ENCODE measurements at places on chromosomes 1 and 21.

- peak; percentile 75 for DNase-seq
Observed at GRCh38 chr1:59128784-59129227, 168.1 kb upstream of the FGGY start.

- DNase-seq = no peak
Observed at GRCh38 chr1:97378596-97378995, 542.2 kb downstream of the DPYD start.

GRCh38 chr1:24301785-24302175 lies 17.4 kb upstream of the GRHL3 start:
- no peak for DNase-seq

DNA sequence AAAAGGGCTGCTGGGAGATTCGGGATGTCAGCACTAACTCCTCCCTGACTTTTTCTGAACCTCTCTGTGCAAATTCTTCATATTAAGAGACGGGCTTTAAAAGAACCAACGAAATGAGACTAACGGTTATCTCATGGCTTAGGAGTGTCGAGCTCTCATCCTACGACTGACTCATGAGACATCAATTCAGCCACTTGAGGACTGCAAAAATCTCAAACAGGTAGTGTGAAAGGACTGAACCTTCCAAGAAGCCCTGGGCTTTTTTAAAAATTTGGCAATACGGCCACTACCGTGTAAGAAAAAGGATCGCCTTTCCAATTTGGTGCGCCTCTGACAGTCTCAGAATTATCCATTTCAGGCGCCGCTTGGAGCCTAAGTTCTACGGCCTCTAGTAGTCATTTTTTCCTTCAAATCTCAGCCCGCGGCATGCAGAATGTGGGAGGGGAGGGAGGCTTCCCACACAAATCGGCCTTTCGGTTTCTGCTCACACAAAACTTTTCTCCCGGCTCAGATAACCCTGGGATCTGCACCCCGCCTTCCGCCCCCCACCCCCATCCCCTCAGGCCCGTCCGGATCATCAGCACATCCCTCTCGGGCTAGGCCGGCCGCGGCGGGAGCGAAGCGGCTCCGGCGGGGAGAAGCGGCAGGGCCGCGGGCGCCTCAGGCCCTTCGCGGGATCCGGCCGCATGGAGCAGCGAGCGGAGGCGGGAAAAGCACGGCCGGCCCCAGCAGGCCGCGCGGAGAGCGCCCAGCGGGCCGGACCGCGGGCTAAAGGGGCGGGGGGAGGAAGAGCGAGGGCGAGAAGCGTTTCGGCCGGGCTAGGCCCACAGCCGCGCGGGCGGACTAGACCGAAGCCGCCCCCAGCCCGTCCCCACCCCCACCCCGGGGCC lies 618 bp downstream of the HNRNPR start:
- DNase-seq = peak; percentile 53

DNA sequence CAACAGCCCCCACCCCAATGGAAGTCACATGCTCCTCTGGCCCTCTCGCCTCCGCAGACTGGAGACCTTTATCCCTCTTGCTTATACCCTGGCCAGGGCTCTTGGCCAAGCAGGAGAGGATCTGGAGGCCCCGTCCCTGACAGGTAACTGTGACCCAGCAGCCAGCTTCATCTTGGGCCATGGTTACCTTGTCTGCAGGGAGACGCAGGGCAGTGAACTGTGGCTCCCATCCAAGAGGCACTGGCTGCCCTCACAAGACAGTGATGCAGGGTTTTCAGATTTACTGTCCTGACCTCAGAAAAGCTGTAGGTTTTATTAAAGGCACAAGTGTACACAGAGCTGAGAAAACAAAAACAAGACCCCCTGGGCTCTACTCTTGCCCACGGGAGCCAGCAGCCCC lies 96.7 kb upstream of the KLHDC7A start:
- DNase-seq = no peak

DNA sequence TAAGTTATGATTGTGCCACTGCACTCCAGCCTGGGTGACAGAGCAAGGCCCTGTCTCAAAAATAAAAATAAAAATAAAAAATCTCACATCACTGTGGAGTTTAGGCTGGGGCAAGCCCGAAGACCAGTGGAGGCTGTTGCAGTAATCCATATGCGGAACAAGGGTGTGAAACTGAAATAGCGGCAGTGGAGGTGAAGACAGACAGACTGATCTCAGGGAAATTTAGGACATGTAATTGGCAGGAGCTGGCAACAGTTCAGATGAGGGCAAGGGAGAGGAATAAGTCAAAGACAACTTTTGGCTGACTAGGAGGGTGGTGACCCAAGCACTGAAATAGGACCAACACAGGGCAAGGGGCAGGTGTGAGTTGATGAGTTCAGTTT lies 8.4 kb downstream of the ARMH1 start:
- no peak for DNase-seq

DNA sequence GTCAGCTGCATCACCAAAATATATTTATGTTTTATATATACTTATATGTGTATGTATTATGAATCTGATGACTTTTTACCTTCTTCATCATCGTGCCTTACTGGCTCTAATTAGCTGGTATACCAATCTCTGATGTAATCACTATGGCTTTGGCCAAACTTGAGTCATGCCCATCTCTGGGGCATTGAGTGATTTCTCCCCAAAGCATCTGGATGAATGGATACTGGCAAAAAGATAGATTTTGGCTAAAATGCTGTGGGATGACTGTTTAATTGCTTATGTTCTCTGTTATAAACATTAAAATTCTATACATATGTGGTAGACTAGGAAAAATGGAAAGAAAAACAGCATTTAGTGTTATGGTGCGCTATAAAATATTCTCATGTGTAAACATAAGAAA lies 19.6 kb downstream of the CDKN2C start:
- DNase-seq = no peak

GRCh38 chr1:181317261-181317930 lies 165.9 kb upstream of the CACNA1E start:
- DNase-seq = no peak

DNA sequence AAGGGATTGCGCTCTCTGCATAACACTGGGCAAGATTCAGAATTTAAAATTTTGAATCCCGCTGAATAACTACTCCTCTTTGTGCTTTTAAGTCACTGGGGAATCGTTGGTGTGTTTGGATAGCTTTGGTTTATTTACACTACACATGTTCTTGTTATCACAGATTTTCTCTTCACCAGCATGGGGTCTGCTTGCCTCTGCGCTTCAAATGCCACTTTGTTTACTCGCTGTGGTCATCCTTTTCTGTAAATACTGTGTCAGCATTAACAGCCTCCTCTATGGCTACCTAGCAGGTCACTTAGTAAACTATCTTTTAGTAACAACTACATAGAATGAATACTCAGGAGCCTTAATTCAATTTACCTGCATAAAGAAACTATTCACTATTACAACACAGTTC lies 14.4 kb upstream of the KCNH1 start:
- DNase-seq = no peak

DNA sequence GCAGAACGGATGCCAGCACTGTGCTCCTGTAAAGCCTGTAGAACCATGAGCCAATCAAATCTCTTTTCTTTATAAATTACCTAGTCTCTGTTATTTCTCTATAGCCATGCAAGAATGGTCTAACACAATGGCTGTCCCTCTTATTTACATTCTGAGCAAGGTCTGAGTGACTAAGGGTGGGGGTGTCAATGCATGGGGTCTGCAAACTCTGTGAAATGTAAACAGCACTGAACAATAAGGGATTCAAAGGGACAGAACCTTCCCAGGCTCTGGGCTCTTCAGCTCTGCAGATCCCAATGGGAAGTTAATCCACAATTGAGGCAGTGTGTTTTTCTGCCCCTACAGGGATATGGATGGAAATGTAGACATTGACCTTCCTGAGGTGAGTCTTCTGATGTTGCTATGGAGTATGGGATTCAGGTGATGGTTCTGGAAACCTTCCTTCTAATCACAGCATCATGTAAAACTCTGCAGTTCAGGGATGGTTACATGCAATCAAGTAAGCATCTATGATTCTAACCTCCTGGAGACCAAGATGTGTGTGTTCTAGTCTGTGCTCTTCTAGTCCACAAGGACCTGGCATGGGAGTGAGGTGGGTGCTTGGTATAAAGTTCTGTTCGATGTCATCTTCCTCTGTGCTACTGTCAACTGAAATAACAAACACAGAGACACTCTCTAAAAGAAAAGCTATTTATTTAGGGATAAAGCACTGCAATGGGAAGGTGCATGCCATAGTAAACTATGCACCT lies 38.6 kb downstream of the CAPN9 start:
- DNase-seq = no peak

GRCh38 chr21:46621457-46622182 lies 13.9 kb upstream of the PRMT2 start:
- no peak for DNase-seq

- DNase-seq = no peak
Observed at GRCh38 chr1:204560590-204561150, 44.5 kb downstream of the MDM4 start.

DNA sequence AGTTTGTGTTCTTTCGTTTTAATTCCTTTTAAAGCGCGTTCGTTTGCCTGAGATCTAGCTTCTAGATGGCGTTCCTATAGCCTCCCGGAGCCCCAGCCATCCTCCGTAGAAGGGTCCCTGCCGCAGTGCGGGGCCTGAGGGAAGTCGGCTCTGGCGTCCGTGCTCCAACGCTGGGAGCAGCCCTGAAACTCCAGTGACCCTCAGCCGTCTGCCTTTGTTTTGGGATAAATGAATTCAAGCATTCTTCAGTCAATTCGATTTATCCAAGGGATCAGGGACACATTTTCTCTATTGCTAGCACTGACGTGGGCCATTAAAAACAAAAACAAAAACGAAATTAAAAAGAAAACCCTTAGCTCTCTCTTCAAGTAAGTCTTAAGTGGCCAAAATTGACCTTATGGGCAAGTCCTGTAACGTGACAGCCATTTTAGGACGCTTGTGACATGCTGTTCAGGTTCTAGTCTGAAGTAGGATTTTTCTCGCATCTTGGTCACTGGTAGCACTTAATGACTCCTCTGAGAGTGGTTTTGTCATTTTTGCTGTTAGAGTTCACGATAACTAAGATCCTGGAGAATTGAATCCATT lies 742 bp upstream of the HSPA13 start:
- DNase-seq = no peak

GRCh38 chr1:62654744-62655143 lies 33.4 kb downstream of the DOCK7 start:
- no peak for DNase-seq

DNA sequence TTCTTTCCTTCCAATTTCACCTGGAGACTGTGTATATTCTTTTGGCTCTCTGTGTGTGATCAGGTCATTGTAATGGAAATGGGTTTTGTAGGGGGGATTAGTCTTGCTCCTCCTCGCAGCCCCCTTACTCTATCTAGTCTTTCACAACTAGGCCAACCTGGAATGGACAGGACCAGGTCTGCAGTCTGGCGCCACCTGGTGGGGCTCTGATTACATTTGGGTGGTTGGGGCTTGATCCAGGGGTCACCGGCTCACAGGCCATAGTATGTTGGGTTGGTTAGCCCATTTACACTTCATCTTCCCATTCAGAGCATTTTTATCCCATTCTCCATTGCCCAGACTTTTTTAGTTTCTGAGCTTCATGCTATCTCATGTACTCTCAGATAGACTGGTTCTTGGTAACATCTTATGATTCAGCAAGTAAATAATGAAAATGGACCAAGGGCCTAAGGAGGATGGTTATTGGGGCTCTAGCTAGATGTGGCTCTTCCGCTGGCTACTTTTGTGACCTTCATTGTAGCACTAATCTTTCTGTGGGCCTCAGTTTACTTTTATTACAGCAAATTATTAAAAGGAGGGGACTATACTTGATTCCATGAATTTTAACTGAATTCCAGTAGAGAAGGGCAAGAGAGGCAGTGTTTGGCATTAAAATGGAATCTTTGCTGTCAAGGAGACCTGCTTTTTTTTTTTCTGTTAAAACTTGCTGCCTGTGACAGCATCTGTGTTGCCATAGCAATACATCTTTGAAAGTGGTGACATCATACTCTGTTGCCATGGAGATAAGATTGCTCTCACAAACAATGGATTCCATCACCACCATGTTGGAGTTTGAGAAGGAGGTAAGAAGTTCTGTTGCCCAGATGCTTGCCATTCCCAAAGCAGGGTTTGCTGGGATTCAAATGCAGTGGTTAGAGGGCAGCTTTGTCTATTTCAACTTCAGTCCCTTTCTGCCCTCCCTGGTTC lies 150.1 kb downstream of the PLXNA2 start:
- DNase-seq = peak; percentile 63

GRCh38 chr1:77605246-77606026 lies 77.0 kb downstream of the ZZZ3 start:
- no peak for DNase-seq

DNA sequence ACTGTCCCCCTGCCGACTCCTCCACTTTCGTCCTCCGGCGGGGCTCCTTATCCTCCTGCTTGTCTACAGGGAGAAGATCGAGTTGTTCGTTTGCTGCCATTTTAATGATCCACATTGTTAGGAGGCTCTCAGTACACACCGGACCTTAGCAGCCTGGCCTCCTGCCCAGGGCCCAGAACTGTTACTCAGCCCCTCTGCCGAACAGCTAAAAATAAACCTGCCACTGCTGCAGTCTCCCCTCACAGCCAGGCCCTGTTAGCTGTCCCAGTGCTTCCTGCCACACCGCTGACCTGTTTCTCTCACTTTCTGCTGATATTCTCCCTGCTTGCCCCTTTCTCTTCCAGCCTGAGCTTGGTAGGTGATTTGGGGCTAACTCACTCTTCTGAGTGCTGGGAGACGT lies 8.3 kb downstream of the MAPKAPK2 start:
- peak; percentile 71 for DNase-seq

DNA sequence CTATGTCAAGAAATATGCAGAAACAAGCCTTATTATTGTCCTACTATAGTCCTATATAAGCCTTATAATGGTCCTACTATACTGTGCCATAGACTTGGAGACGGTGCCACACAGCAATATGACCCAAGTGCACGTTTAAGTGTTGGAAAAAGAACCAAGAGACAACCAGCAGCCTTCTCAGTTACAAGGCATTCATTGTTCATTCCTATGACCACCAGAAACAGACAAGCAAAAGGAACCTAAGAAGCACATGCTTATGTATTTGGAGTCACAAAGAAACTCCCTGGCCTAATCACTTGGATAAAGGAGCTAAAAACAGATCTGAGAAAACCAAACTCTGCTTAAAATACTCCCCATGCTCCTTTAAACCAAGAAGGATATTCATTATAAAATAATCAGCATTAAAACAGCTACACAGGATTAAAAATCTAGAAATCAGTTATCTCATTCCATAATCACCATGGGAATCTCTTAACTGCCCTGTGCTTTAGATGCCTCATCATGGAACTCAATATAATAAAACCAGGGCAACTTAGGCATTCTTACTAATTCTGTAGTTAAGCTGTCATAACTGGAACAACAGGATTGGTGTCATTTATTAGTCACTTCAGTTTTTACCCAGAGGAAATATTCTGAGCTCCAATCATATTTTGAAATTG lies 7.0 kb downstream of the COLGALT2 start:
- no peak for DNase-seq

- no peak for DNase-seq
Observed at GRCh38 chr21:43943512-43944077, 68.5 kb upstream of the TRAPPC10 start.

DNA sequence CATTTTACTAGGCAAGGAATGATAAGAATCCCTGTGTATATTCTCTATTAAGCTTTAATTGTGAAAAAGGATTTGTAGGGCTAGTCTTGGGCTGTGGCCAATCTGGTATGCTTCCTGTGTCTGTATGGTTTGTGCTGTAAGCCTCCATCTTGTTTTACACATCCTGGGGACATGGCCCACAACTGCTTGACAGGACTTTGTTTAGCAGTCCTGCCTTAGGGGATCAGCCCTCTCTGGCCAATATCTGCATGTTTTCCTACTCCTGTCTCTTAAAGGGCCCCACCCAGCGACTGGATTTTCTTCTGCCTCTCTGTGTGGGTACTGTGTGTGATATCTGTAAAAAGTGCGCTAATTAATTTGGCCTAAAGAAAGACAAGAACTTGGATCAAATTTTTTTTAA lies 813.2 kb downstream of the PLA2G4A start:
- no peak for DNase-seq

- no peak for DNase-seq
Observed at GRCh38 chr1:30731806-30732276, 8.5 kb upstream of the MATN1 start.

All from dermis microvascular lymphatic vessel endothelial cell (primary cell).